ENCODE measurements at places on chromosomes 11 and 22.
A peak's percentile ranks its signal among the peaks of the same experiment; 100 is the strongest.

DNA sequence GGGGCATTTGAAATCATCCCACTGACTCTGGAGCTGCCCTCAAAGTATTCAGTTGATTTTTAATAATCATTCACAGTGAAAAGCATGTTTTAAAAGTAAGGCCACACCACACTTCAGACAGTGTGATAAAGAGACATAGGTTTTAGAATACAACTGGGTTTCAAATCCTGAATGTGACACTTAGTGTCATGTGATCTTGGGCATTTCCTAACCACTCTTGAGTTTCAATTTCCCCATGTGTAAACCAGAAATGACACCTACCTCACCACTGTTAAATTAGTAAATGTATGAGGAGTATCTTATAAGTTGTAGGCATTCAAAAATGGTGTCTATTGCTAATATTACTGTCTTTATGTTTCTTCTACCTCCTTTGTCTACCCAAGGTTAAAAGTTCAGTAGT lies 5.4 kb downstream of the TMEM123 start:
- DNase-seq: no peak

DNA sequence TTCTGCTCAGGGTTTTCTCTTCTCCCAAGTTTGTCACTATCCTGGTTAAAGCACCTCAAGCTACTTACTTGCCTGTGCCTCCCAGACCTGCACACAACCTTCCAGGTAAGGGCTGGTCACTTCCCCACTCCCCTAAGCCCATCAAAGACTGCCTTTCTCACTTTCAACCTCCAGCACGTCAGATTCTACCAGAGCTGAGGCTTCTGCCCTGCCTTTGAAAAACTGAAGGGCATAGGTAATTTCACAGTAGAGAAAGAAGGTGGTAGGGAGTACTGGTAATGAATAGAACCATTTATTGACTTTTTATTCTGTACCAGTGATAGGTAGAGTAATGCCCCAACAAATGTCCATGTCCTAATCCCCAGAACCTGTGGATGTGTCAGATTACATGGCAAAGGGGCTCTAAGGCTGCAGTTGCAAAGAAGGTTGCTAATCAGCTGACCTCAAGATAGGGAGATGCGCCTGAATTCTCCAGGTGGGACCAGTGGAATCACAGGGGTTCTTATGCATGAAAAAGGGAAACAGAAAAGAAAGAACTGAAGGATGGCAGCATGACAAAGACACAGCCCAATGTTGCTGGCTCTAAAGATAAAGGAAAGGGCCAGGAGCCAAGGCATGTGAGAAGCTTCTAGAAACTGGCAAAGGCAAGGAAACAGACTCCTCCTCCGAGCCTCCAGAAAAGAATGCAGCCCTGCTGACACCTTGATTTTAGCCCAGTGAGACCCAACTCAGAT lies 89.0 kb downstream of the SLC1A2 start:
- DNase-seq: peak; percentile 89

DNA sequence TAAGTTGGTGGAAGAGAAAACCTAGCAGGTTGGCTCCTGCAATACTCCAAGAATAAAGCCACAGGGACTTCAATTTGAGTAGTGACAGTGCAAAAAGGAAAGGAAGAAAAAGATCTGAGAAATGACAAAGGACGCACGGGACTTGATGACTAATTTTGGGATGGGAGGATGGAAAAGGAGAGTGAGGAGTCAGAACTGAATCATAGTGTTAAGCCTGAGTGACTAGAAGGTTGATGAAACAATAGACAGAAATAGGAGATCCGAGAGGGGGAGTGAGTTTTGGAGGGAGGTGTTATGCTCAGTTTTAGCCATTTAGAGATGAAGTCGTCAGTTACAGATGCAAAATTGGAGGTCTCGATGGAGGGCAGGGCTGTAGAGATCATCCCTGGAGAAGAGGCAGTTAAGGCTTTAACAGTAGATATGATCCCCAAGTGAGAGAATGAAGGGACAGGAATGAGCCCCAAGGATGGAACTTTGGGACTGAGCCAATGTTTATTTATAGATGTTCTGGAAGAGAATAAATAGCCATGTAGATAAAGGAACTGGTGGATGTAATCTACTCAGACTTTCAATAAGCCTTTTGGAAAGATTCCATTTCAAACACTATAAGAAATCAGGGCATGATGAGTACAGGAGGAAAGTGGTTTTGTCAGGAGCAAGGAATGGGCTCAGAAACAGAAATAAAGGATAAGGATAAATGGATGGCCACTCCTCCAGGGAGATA lies 108.9 kb upstream of the NCAM1 start:
- DNase-seq: no peak

- peak; percentile 84 for DNase-seq
Observed at GRCh38 chr11:123505546-123506299, 75.7 kb downstream of the GRAMD1B start.

- no peak for DNase-seq
Observed at GRCh38 chr22:35219012-35219411, 38.3 kb upstream of the HMGXB4 start.

DNA sequence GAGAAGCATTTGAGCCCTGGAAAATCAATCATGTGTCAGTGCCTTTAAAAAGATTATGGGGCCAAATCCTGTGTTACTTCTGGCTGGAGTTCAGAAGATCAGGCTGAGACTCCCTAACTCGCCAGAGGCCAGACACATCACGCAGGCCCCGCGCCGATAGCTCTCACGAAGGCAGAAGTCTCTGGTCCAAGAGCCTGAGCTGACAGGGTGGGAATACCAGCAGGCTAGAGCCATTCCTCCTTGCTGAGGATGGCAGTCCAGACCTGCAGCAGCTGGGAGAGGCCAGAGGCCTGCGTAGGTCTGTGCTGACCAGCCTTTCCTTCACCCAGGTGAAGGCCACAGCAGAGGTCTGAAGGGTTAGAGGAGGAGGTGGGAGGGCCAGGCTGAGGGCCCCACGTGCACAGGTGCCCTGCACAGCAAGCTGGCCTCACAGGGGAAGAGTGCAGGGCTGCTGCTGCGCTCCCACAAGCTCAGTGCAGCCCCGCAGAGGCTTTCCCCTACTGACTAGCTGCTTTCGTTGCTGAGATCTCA lies 52.9 kb downstream of the ST14 start:
- DNase-seq: no peak

DNA sequence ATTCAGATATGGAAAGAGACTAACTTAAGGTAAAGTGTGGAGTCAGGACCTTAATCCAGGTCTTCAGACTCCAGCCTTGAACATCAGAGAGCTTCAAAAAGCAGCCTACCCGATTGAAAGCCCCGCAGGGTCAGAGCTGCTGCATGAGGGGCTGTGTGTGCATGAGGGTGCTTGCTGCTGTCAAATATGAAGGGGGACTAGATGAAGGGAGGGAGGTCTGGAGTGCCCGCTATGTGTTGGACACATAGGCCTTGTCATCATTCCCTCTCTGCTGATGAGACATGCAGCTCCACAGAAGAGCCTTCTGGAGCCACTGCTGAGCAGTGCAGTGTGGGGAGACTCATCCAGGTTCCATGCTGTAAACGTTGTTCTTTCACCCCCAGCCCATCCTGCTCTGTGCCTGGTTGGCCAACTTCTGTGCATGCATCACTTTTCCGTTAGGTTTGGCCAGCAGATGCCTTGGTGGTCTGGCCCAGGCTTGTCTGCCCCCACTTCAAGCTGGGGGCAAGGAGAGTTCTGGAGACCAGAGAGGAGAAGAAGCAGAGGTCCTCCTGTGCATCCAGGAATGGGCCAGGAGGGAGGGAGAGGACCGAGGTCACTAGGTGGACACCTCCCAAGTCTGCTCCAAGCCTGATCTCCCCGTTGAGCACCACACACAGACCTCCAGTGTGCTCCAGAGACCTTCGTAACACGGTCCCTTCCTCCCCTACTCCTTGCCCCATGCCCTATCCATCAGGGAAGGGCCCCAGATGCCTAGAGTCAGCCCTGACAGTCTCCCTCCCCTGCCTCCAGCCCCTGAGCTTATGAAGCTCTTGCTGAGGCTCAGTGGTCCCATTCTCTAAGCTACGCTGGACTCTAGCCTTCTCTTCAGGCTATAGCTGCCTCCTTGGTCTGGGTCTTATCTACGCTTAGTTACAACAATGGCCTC lies 32.0 kb downstream of the LRRC32 start:
- no peak for DNase-seq

DNA sequence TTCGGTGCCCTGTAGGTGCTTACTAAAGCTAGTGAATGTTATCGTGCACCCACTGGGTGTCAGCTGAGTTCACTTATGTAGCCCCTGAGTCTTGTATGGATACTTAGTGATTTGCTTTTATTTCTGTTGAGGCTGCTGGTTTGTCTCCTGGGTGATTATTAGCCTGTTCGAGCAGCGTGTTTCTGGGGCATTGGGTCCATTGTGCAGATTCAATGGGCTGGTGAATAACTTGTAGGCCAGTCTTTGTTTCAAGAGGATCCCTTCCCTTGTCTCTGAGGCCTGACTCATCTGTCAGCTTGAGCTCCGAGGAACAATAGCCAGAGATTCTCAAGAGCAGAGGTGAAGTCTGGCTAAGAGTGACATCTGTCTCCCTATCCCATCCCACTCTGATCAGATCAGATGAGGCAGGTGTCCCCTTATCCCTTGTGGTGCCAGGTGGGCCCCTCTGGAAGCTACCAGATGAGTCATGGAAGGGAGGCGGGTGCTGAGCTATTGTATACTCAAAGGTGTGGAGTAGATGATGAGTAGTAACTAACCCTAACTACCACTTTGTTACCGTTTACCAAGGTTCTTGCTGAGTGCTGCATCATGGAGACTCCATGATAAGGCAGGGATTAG lies 3.7 kb downstream of the MIAT start:
- peak; percentile 43 for DNase-seq

GRCh38 chr22:20218326-20218872 lies 49.7 kb downstream of the RTN4R start:
- DNase-seq: no peak

GRCh38 chr11:116511684-116512083 lies 261.1 kb downstream of the BUD13 start:
- DNase-seq: no peak

DNA sequence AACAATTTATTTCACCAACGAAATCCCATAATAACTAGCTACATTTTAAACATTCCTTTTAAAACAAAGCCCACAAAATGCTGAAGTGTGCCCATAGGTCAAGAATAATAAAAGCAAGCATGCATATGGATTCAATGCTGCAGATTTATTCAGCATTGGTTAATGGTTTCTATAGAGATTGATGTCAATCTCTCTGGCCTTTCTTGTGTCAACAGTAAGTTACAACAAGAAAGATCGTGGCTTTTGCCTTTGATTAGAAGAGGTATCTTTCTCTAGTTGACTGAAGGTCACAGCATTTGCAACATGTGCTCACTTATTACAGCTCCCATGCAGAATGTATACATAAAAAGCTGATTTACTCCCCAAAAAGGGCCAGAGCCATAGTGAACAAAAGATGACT lies 1.4 kb upstream of the SOX6 start:
- DNase-seq: no peak

GRCh38 chr22:32570501-32570900 lies 95.9 kb downstream of the FBXO7 start:
- DNase-seq: no peak

DNA sequence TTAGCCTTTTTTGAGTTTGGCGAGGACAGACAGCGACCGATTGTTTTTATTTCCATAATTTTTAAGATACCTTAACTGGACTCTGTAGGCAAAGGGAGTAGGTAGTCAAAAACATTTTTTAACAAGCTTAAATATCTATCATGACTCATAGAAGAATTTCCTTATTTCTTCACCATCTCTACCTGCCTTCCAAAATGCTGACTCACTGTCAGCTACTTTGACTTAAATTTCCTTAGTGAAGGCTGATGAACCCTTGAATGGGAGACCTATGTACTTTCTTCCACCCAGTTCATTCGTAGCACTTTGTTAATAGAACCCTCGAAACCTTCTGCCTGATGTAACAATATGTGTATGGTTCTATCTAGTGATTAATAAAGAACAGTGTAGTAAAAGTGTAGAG lies 1.1 kb upstream of the MTMR2 start:
- peak; percentile 23 for DNase-seq

DNA sequence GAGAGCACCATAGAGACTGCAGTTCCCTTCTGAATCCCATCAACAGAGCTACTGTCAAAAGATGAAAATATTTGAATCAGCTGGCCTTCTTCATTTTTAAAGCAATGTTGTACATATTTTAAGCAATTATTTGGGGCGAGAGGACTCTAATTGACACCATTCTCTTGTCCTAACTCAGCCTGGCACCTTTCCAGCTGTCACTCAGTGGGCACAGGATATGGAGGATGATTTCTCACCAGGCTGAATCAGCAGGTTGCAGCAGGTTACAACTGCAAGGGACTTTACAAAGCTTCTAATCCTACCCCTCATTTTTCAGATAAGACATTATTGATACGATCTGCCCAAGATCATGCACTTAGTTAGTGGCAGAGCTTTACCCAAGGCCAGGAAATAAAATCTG lies 11.9 kb upstream of the WT1 start:
- DNase-seq: no peak

DNA sequence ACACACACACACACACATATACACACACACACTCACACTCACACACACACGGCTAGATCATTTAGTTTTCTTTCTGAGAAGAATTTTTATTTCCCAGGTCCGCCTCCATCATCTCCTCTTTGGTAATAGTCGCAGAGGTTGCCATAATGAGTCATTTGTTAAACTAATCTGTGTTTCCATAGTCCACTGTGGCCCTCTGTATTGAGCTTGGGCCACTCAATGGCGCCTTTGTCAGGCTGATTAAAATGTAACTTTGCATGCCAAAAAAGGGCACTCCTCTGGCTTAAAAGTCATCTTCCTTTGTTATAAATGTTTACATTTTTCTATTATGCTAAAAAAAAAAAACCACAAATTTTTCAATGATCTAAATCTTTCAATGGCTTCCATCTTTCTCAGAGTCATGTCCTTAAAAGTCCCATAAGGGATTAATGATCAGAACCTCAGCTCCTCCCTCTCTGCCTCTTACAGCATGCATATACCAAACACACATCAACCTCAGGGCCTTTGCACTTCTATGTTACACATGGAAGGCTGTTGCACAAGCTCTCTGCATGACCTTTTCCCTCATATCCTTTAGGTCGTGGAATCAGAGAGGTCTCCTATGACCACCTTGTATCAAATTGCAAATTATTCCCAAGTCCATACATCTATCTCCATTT lies 35.3 kb downstream of the EHF start:
- no peak for DNase-seq

DNA sequence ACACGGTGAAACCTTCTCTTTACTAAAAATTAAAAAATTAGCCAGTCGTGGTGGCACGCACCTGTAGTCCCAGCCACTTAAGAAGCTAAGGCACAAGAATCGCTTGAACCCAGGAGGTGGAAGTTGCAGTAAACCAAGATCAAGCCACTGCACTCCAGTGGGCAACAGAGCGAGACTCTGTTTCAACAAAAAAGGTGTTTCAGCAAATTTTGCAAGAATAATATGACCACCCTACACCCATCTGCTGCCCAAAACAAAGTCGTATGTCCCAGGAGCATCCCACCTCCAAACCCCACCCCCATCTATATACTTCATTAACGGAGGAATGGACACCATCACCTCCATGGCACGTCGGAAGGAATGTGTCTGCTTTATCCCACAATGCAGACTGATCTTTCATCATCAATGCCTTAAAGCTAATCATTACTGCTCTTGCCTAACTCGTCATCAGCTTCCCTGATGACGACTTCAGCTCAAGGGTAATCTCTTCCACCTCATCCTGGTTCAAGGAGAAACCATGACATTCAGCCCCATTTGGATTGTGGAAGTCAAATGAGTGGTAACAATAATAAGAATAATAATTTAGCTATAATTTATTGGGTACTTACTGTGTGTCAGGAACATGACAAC lies 34.1 kb downstream of the SCGB1A1 start:
- no peak for DNase-seq
